ENCODE measurements at places on chromosomes 4 and X.

DNA sequence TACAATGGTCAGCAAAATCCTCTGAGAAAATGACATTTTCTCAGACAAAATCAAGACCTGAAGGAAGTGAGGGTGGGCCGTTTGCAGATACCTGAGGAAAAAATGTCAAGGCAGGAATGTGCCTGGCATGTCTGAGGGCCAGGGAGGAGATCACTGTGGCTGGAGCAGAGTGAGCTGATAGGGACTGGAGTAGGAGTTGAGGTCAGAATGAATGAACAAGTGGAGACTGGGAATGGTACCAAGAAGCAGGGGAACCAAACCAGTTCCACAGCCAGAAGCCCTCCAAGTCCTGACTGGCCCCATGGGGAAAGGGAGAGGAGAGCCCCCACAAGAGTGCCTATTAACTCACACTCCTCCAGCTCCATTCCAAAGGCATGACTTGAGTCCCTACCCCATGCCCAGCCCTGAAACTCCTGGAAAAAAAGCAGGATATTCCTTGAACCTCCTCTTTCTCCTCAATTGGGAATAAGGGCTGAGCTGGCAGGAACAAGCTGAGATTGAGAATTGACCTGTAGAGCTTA lies 41.5 kb downstream of the STEEP1 start:
- no peak for DNase-seq

GRCh38 chrX:136176399-136176825 lies 29.1 kb downstream of the FHL1 start:
- no peak for DNase-seq

GRCh38 chr4:3321295-3321889 lies 28.6 kb downstream of the RGS12 start:
- no peak for DNase-seq

DNA sequence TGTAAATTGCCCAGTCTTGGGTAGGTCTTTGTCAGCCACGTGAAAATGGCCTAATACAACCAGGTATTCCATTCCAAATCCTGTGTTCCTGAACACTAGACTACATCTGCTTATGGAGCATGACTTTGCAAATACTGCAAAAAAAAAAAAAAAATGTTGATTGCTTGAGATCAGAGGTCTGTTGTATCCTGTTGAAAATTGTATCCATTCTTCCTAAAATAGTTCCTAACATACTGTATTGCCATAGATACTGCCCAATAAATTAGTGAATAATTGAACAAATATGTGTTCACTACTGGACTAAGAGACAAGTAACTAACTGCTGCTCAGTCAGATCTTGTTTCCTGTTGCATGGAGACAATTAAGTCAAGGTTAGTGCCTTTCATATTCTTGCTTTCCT lies 164.3 kb upstream of the PABPC4L start:
- no peak for DNase-seq

GRCh38 chrX:115968436-115969252 lies 201.9 kb upstream of the AGTR2 start:
- no peak for DNase-seq

DNA sequence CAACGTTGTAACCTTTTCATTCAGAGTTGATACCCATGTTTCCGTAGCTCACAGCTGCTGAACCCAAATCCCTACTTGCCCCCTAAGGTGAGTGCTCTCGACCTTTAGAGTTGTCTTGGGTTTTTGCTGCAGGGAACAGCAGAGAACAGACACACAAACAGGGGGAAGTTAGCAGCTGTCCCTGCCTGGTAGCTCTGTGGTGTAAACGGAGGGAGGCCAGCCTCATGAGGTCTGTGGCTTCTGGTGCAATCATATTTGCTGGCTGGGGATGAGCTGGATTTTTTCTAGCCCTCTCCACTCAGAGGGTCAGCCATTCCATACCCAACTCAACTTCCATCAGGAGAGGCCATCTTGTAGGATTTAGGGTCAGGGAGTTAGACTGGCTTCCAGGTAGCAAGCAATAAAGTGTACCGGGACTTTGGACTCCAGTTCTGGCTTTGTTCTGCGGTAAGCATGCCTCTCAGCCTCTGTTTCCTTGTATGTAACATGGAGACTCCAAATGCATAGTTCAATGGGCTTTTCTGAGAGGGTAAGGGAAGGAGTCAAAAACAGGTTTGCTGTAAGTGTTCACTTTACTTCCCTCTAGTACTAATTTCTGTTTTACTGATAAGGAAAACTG lies 218.9 kb downstream of the MID1IP1 start:
- DNase-seq: no peak

GRCh38 chr4:49018718-49019295 lies 32.7 kb downstream of the CWH43 start:
- no peak for DNase-seq

DNA sequence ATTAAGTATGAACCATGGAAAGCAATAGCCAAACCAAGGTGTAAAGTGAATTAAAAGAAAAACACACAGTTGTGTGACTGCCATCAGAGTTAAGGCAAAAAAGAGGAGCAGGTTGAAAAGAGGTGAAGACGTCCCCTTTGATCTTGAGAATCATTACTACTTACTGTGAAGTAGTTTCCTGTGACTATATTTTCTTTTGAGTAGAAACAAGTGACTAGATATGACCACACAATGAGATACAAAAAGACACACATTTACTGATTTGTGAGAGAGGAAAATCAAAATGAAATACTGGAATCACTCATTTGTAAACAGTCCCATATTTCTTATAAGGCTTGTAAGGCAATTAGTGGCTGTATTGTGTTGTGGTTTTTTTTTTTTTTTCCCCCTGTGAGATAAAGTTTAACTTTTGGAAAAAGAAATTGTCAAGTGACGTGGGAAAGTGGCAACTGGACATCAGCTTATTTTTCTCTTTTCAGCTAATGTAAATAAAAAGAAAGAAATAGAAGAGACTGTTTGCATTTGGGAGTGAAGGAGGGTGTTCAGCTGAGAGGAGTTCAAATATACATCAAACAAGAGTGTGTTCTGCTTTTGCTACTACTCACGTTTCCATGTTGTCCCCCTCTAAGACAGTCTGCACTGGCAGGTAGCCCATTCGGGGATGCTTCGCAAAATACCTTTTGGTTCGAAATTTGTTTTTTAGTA lies 106.4 kb upstream of the FTHL17 start:
- no peak for DNase-seq

GRCh38 chr4:41207291-41207831 lies 7.0 kb downstream of the APBB2 start:
- no peak for DNase-seq

DNA sequence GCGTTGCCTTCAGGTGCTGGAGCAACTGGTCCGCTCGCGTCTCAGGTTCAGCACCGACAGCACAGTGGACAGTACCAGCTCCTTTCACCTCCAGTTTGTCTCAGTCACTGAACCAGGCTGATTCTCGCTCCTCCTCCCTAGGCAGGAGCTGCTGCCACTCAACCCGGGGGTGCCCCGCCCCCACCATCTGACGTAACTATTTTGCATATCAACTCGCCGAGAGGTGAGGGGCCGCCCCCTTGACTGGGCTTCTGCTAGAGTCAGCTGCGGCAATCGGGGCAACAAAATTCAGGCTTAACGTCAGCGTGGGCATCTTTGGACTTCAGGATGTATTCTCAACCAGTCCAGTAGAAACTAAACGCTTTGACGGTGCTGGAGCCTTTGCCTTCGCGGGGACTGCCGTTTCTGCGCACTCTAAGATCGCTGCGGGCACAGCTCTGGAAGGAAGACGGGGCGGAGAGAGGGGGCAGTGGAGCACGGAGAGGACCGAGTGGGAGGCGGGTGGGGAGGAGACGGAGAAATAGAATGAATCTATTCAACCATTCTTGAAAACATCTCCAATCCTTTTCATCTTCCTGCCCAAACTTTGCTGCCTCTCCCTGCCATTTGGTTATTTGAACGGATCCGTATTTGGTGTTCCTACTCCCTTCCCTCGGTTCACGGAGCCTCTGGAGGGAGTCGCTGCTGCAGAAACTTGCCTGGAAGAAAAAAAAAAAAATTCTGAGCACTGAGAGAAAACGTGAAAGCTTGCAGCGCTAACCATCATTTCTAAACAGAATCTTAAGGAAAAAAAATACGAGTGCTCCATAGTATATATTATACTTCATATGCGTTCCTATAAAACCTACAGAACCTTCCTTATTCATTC lies at the start of gene FSTL5:
TSS of gene FSTL5 (minus strand) at position 109 of the 868 bp plus-strand sequence. CDS start 52,604 bp downstream, outside the sequence.
- DNase-seq: no peak

DNA sequence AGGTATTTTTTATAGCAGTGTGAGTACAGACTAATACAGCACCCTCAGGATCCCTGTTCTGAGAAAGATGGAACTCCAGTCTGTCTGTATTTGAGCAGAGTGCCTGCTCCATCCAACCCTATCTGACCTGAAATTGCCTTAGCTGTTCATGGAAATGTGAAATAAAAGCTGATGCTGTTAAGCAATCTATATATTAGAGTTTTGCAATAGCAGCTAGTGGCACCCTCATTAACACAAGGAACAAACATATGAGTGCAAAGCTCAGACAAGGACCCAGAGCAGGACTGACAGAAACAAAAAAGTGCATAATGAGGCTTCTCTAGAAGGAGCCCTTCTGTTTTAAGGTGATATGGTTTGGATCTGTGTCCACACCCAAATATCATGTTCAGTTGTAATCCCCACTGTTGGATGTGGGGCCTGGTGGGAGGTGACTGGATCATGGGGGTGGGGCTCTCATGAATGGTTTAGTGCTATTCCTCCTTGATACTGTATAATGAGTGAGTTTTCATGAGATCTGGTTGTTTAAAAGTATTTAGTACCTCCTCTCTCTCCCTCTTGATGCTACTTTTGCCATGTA lies 272.9 kb upstream of the KLF3 start:
- no peak for DNase-seq

- no peak for DNase-seq
Measured at GRCh38 chr4:5448221-5448620, 260.1 kb downstream of the EVC2 start.

DNA sequence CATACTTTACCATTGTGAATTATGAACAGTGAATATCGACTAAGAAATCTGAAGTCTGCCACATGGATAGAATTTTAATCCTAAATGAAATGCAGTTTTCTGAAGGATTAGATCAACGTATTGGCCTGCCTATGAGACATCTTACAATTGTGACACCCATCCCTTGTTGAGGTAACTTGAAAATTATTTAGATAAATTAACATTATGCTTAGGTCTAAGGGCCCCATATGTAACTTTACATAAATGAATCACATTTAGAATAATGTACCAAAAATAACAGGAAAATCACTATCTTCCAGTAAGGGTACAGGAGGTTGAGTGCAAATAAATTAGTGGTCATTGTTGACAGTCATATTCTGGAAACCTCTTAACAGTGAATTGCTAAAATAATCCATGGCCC lies 13.5 kb downstream of the XAGE5 start:
- DNase-seq: no peak

- DNase-seq: no peak
Measured at GRCh38 chr4:169116270-169116901, 106.3 kb upstream of the CBR4 start.

- no peak for DNase-seq
Measured at GRCh38 chrX:107701493-107702121, 73.3 kb downstream of the PRPS1 start.

- DNase-seq: no peak
Measured at GRCh38 chr4:16858275-16858752, 40.1 kb downstream of the LDB2 start.

- DNase-seq: no peak
Measured at GRCh38 chr4:176404621-176405020, 84.9 kb downstream of the SPCS3 start.

GRCh38 chr4:24795666-24796381 lies 451 bp downstream of the SOD3 start:
- DNase-seq: no peak

DNA sequence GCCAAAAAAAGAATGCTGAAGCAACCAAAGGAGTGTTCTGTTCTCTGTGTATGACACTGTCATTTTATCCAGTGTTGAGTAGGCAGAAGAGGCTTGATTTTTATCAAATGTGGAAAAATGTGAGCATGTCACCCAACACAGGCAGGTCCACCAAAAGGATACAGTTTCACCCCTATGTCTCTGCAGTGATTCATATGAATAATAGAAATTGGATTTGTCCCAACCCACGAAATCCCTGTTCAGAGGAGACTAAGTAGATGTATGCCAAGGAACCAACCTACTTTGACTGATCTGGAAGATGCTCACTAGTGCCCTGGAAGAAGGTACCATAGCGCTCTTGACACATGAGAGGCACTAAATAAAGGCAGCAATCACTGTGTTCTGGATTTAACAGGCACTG lies 72.5 kb downstream of the FGF13 start:
- no peak for DNase-seq

- DNase-seq: no peak
Measured at GRCh38 chr4:135114079-135114478, 912.5 kb upstream of the PABPC4L start.

GRCh38 chr4:83219344-83220331 lies 65.0 kb downstream of the COQ2 start:
- no peak for DNase-seq

DNA sequence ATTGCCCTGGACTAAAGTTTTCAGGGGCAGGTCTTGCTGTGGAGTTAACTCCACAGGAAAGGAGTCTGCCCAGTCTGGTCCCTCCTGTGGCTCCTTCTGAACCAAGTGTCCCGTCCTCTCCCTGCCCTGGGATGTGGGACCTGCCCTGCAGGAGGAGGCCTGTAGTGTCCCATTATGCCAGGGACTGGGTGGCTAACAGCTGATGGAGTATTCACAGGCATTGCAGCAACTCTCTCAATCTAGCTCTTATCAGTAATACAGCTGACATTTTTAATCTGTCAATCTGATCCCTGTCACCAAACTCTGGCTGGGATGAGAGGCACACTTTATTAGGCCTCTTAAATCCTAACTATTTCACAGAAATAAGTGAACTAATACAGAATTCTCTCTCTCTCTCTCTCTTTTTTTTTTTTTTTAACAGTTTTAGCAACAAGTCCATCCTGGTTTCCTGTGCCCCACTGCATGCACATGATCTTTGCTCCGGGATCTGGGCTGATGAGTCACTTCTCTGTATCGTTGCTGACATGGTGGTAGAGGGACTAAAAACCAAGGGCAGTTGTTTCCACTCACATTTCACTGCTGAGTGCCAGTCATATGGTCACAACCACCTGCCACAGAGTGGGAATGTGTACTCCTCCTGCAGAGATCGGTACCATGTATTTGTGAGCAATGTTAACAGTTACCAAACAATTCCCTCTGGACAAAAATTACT lies 39.1 kb downstream of the HAND2 start:
- no peak for DNase-seq

DNA sequence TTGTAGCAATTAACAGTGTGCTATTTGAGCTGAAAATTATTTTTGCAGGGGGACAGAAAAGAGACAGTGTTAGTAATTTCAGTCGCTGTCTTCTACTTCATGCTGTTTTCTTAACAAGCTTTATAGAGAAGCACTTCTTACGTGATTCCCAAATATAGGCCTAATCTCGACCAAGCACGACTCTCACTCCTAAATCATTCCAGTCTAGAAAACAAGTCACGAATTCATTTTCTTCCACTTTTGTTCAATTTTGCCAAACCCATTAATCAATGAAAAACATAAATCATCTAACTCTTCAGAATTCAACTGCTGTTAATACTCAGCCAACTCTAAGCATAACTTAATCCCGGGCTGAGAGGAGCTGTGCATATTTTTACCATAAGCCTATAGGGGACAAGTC lies 21.0 kb upstream of the FHL1 start:
- DNase-seq: no peak

GRCh38 chr4:53075162-53075785 lies 213.2 kb downstream of the RASL11B start:
- no peak for DNase-seq
